SW480 (cell line): ENCODE measurements at places on chromosomes 6 and 20.

DNA sequence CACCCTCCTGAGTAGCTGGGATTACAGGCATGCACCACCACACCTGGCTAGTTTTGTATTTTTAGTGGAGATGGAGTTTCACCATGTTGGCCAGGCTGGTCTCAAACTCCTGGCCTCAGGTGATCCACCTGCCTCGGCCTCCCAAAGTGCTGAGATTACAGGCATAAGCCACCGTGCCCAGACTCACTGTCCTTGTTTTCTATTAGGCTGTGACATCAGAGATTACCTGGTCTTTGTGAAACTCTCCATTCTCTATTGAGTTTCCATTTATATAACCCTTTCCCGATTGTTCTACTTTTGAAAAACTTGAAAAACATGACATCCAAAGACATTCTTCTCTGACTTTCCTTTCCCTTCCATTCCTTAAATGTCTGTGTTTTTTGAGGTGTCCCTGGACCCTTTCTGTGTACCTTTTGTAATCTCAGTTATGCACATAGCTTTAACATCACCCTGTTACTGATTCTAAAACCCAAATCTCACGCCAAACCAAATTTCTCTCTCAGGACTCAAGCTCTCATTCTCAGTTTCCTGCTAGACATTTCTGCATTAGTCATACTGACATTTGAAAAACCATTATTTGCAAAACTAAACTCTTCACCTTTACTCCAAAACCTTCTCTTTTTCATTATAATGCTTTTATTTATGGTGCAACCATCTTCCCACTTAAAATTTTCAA is 137.0 kb downstream of the KHDC1L start:
- DNase-seq: no peak

GRCh38 chr20:52318651-52319050 is 127.1 kb upstream of the ZFP64 start:
- DNase-seq: no peak

- no peak for DNase-seq
These were observed 119.1 kb downstream of the GMDS start for GRCh38 chr6:2126351-2126750.

DNA sequence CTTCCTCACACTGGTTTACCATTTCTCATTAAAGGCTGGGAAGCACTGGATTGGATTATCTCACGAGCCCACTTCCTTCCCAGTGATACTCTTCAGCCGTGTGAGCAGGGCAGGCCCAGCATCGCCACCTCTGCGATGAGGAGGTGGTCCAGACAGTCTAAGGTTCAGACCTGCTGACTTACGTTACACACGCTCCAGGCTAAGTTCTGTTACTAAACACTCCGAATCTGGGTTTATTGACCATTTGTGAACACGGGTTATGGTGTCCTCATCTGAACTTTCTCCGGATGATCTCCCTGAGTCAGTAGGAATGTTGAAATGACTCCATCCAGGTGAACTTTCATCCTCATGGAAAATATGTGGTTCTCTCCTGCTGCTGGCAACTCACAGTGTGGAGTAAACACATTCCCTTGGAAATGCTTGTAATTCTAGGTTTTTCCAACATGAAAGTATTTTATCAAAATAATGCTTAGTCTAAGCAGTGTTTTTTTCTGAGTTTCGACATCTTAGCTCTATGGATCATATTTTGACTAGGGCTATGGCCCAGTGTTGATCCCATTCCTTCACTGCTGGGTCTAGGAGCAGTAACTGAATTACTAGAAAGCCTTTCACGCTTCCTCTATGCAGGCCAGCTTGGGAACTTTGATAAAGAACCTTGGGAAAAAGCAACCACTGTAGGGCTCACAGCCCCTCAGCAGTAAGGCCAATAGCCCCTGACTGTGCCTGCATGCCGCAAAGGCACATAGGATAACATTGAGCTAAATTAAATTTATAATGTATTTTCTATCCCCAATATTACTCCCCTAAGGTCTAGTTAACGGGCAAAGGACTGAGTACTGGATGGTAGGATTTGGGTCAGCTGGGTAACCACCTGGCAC is 37.7 kb upstream of the PXDC1 start:
- DNase-seq: no peak

- no peak for DNase-seq
These were observed 55.3 kb downstream of the ERMARD start for GRCh38 chr6:169806701-169807100.

- peak; percentile 97 for DNase-seq
These were observed 7.9 kb upstream of the ITPR3 start for GRCh38 chr6:33613146-33613794.

- peak; percentile 4 for DNase-seq
These were observed 130.4 kb upstream of the RPS6KA2 start for GRCh38 chr6:166757232-166758135.

DNA sequence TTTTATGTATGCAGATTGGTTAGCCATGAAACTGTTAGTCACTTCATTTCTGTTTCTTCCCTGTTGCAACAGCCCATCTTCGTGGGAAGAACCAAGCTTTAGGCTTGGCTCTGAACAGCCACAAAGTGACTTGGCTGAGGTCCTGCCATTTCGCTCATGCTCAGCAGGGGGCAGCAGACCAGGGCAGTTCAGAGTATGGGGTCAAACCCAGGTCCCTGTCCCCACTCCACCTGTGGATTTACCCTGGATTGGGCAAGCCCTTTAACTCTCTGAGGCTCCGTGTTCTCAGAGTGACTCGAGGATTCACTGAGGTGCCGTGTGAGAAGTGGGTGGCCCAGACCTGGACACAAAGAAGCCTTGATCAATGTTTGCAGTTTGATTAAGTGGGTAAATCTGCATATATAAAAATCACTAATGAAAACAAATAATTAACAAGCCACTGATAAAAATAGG is 19.8 kb upstream of the MAP1LC3A start:
- peak; percentile 52 for DNase-seq
